Tibial artery (tissue), 4 donors: ENCODE measurements at places on chromosomes 7 and 10.

DNA sequence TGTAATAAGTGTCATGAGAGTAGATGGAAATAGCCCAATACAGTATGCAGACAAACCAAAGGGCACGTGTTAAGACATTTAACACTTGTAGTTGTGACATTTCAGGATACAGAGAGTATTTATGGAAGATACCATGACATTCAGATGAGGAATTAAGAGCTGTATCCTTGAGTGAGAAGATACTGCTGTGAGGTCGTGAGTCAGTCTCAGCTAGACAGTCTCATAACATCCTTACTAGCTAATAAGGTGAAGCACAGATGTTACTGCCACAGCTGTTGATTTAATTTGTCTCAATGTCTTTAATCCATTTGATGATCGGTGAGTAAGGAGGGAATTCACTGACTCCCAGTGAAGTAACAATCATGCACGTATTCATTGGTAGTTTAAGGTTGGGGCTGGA is 288.0 kb upstream of the AKR1E2 start:
- no peak for DNase-seq

DNA sequence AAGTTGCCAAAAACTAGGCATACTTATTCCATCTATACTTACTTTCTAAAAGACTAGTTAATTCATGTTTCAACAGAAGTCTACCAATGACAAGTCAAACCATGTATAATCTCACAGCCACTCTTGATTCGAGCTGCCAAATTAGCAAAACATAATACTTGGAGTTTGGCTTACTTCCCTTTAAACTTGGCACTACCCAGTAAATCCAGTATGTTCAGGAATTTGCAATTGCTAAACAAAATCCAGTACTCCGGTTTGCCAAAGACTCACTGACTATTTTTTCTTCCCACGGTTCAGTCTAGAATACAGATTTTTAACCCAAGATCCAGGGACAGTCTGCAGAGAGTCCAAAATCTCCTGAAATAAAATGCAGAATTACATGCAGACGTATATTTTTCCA is 4.6 kb downstream of the OAT start:
- DNase-seq, result no peak

DNA sequence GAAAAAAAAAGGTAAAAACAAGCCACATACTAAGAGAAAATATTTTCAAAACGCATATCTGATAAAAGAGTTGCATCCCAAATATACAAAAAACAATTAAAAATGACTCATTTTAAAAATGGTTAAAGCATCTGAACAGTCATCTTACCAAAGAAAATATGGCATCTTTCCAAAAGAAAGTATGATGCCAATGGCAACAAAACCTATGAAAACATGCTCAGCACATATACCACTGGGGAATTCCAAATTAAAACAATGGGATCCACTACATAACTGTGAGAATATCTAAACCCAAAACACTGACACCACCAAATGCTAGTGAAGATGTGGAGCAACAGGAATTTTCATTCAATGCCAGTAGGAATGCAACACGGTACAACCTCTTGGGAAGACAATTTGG is 39.3 kb downstream of the VSTM2A start:
- no peak for DNase-seq

GRCh38 chr10:14603534-14604102 is 171.1 kb downstream of the FAM107B start:
- DNase-seq, result no peak

DNA sequence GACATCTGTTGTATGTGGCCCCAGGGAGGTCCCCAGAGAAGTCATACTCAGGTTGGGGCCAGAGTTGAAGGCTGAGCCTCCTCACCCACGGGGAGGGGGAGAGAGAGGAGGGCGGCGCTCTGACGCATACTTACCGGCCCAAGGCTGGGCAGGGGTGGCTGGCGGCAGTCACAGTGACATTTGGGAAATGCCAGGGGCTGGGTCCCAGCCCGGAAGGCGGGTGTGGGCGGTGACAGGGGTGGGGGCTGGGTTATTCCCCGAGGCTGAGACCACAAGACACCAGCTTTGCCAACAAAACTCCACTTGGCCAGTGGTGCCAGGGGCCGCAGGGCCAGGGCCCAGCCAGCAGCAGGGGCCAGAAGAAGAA is 41.1 kb downstream of the RASGEF1A start:
- no peak for DNase-seq

DNA sequence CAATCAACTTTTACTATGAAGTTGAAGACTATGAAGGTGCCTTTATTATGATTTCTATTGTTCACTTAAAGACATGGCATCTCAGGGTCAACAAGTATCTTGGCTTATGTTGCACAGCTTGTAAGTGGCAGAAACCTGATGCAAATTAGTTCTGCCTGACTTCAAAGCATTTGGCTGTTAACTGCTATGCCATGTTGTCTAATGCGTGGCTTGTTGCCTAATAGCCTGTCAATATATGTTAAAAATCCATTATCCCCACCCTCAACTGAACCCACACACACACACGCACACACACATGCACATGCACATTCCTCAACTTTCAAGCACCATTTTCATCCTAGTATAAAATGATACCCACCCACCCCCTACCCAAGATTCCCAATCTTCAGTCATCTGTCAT is 217.1 kb downstream of the NRG3 start:
- DNase-seq, result no peak

GRCh38 chr7:44673324-44673723 is 66.9 kb downstream of the OGDH start:
- no peak for DNase-seq

DNA sequence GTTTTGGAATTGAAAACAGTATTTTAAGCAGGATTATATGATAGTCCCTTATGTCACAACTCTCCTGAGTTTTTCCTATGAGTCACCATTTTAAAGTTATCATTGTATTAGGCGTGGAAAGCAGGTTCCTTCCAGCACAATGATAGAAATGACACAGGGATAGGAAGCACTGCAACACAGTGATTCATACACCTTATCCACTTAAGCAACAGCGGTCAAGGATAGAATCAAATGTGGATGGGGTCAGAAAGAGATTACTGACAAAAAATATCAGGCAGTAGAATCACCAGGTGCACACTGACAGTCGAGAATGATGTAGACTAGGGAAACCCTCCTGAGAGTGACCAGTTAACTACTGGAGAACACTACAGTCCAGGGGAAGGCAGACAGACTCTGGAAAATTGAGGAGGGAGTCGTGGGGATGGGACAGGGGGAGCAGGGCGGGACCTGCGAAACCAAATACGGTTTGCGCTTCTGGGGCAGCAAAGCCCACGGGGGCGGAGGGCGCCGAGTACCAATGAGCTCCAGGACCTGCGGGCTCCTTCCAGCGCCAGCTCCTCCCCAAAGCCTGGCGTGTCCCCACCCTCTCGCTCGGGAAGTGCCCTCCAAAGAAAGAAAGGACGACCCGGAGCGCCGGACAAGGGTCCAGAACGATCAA is 479 bp downstream of the PNPLA8 start:
- peak; percentile 95 for DNase-seq

DNA sequence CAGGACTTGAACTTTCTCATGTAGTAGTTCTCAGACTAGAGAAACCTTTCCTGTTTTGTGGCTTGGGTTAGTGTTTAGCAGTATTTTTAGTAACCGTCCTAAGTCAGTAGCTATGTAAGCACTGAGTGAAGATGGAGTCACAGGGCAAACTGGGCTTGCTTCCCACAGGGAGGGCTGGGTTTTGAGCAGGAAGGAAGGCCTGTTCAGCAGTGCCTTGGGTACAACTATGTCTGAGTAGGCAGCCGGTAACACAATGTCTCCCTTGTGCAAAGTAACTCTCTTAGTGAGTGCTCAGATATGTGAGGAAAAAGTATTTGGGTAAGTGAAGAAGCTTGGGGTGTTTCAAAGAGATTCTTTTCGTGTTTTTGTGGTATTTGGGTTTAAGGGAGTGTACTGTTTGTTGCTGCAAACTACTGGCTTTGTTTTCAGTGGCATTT is 96.4 kb downstream of the CCSER2 start:
- DNase-seq, result peak; percentile 93

- peak; percentile 44 for DNase-seq
Measured at GRCh38 chr10:119634219-119634544, 17.0 kb upstream of the BAG3 start.

DNA sequence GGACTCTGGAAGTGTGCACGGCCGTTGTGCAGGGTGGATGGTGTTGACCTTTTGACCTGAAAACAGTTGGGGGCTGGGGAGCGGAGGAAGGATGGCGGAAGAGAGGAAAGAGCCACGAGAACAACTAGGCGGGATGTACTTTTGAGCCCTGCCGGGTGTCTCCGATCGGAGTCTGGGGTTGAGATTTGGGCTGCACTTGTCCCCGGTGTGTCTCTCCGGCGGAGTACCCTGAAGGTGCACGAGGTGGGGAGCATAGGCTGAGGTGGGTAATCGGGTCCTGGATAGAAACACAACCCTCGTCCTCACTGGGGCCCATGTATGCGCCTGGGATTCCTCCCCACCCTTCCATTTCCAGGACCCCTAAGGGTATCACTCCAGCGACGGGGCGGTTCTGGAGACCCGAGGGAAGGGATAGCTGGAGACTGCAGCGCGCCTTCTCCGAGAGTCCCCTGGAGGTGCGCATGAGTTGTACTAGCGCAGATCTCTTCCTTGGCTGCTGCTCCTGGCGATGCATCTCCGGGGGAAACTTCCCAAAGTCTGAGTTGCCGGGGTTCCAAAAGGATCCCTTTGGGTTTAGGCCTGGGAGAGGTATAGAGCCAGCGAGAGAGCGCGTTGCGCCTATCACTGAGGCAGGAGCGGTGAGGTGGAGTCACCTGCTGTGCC is 4.6 kb upstream of the HMX2 start:
- no peak for DNase-seq

GRCh38 chr10:27815261-27815660 is 69.6 kb upstream of the MKX start:
- DNase-seq, result no peak

DNA sequence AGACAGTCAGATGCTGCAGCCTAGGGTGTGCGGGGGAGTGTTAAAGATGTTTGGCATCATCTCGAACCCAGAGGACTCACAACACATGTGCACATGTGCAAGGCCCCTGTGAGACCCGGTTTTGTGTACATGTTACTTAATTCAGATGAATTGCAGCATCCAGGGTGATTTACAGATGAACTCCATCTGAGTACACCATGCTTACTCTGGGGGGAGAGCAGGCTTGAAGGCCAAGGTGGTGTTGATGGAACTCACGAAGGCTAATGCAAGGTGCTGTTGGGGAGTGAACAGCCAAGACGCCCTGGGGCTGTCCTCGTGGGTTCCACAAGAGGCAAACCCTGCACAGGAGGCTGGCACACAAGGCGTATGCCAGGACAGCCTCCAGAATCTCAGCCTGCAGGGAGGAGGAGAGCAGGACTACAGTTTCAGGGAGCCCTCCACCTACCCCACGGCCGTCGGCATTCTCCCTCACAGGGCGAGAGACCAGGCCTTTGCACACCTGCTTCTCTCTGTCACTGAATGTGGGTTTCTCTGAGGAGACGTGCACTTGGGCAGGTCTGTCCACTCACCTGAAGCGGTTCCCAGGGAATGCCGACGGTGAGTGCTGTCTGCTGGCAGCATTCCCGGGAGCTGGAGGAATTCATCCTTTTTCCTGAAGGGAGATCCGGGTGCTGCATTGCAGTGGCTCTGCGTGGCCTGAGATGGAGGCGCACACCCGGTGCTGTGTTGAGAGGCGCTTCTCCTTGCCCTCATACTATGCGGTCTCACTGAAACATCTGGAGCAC is 178.5 kb upstream of the RNF32 start:
- no peak for DNase-seq

GRCh38 chr10:2145926-2146478 is 408.7 kb upstream of the ADARB2 start:
- DNase-seq, result no peak

GRCh38 chr10:98568551-98568950 is 121.8 kb upstream of the HPS1 start:
- DNase-seq, result no peak

GRCh38 chr7:145123502-145123901 is 287.6 kb upstream of the TPK1 start:
- no peak for DNase-seq

- no peak for DNase-seq
Measured at GRCh38 chr10:22824520-22824919, 103.3 kb upstream of the ARMC3 start.

GRCh38 chr7:28558236-28558635 is 145.9 kb downstream of the CREB5 start:
- DNase-seq, result no peak

- no peak for DNase-seq
Measured at GRCh38 chr7:26423436-26423835, 131.8 kb downstream of the SNX10 start.

GRCh38 chr7:21367081-21367480 is 60.8 kb upstream of the SP4 start:
- DNase-seq, result no peak
